ENCODE measurements at places on chromosomes 7 and 10.

DNA sequence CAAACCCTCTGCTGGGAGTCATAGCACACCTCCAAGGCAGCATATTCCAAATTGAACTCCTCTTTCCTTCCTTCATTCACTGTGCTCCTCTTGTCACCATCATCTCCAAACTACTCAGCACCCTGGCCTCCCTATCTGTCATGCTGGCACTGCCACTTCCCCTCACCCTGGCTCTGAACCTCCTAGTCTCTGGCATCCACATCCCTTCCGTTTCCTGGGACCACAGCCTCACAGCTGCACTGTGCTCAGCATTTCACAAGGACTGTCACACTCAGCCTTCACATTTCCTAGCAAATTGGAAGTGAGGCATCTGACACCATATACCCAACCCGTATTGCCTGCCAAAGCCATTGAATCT lies 124.7 kb downstream of the WDR11 start:
- no peak for DNase-seq

DNA sequence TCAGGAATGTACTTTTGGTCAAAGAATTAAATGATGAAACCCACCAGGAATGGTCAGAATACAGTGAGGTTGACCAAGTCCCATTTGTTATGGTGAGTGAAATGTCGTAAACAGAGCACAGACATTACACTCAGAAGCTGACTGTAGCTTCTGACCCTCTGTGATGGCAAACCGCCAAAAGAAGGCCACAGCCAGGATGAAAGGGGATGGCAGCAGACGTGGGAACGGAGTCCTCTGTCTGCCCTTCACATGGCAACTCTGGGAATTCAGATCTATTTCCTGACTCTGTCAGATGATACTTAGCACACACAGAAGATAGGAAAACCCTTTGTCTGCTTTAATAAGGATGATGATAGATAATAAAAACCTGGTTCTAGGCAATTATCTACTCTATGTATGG lies 757.1 kb downstream of the SORCS3 start:
- no peak for DNase-seq

GRCh38 chr7:131897790-131898165 lies 341.4 kb upstream of the PODXL start:
- no peak for DNase-seq

- DNase-seq: no peak
Observed at GRCh38 chr10:77349226-77349625, 288.4 kb downstream of the KCNMA1 start.

GRCh38 chr10:71708897-71709882 lies 10.4 kb downstream of the C10orf105 start:
- no peak for DNase-seq

DNA sequence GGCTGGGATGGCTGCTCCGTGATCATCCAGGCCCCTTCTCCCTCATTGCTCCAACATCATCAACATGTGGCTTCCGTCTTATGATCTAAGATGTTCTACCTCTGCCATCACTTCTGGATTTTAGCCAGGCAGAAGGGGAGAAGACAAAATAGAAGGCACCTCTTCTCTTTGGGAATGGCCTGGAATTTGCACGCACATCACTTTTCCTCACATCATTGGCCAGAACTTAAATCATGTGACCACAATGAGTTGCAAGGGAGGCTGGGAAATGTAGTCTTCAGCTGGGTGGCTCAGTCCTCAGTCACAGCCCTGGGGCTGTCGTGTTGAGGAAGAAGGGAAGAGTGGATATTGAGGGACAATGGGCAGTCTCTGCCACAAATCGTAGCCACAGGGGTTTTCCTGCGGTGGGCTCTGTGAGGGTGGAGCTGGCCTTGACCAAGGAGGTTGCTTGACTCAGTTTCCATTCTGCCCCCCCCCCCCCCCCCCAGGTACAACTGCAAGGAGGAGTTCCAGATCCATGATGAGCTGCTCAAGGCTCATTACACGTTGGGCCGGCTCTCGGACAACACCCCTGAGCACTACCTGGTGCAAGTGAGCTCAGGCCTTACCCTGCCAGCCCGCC lies 50.3 kb downstream of the PALD1 start:
- no peak for DNase-seq

DNA sequence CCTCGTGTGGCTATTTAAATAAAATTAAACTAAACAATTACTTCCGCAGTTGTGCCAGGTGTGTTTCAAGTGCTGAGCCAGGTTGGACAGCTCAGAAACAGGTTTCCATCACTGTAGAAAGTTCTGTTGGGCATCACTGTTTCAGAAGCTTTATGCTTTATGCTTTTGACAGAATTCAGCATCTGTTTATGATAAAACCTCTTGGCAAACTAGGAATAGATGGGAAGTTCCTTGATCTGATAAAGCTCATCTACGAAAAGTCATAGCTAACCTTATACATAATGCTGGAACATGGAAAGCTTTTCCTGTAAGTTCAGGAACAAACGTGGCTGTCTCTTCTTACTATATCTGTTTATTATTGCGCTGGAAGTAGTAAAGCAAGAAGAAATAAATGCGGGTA lies 143.4 kb downstream of the DOCK1 start:
- no peak for DNase-seq

- DNase-seq: no peak
Observed at GRCh38 chr7:37229381-37229780, 219.3 kb downstream of the ELMO1 start.

GRCh38 chr7:97107192-97107800 lies 10.2 kb upstream of the SDHAF3 start:
- DNase-seq: no peak

DNA sequence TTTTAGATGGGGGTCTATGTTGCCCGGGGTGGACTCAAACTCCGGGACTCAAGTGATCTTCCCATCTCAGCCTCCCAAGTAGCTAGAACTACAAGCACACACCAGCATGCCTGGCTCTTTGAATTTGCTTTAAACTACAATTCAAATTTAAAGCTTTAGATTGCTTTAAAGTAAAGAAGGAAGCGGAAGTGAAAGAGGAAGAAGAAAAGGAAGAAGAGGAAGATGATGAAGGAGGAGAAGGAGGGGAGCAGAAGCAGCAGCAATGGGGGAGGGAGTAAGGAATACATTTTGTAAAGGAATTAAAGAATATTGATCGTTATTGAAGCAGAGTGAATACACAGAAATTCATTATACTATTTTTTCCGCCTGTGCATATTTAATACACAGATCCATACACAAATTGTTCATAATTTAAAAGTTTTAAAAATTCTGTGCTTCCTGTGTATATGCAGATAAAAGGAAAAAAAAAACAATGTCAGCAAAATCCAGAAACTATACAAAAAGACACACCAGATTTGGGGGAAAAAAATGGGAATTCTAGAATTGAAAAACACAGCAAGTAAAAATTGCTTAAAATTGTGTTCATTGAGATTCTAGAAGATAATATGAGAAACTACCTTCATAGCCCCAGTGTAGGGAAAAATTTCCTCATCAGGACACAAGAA lies 60.8 kb upstream of the KCNMA1 start:
- no peak for DNase-seq

GRCh38 chr7:22393913-22394729 lies 37.2 kb upstream of the RAPGEF5 start:
- DNase-seq: no peak

- DNase-seq: no peak
Observed at GRCh38 chr10:18312374-18313139, 172.3 kb downstream of the CACNB2 start.

DNA sequence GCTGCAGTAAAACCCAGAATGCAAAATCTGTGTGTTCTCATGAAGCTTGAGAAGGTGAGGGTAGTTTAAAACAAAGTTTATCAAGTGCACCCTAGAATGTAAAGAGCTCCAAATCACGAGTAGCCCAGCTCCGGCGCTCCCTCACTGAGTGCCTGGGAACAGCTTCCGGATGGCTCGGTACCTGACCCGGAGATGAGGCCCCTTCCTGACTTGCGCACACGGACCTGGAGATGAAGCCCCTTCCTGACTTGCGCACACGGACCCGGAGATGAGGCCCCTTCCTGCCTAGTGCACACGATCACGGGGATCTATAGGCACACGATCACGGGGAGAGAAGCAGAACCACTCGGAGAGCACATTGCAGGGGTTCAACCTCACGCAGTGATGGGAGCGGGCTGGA lies 322.1 kb upstream of the RNF32 start:
- no peak for DNase-seq

DNA sequence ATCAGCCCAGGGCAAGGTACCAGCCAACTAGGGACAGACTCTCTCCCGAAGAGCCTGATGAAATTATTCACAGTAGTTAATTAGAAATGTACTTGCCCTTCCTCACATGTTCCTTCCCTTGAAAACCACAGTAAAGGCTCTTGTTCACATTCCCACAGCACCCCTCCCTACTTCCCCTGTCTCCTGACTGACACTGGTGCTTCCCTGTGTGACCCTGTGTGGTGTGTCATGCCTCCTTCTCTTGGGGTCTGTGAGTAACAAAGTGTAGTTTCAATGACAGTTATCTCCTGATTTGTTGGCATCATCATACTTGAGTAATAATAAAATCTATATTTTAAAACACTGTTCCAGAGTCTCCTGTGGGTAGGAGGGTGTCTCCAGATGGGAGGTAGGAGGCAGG lies 209.7 kb downstream of the ABCA13 start:
- DNase-seq: no peak

DNA sequence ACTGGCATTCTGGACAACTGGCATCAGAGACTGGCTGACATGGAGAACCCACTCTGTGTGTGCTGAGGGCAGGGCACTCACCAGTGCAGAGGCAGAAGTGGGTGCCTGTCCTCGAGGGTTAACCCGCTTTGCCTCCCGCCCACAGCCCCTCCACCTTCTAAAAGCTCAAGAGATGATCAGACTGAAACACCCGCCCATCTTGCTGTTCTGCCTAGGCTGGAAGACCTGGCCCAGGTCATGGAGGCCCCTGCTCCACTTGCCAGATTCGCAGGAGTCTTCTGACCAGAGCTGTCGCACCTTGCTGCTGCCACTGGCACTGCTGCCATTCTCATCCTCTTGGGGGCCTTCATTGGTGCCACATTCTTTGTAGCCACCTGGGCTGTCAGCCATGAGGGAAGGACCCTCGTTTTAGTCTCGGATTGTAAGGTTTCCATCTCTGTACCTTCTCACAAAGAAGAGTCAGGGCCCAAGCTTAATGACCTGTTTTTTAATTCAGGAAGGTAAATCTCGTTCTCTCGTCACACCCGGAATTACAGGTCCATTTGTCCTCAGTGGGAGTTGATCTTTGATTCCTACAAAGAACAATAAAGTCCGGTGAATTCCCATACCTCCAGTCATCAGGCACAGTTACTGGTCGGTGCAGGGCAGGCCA lies 1.9 kb downstream of the CYREN start:
- no peak for DNase-seq

DNA sequence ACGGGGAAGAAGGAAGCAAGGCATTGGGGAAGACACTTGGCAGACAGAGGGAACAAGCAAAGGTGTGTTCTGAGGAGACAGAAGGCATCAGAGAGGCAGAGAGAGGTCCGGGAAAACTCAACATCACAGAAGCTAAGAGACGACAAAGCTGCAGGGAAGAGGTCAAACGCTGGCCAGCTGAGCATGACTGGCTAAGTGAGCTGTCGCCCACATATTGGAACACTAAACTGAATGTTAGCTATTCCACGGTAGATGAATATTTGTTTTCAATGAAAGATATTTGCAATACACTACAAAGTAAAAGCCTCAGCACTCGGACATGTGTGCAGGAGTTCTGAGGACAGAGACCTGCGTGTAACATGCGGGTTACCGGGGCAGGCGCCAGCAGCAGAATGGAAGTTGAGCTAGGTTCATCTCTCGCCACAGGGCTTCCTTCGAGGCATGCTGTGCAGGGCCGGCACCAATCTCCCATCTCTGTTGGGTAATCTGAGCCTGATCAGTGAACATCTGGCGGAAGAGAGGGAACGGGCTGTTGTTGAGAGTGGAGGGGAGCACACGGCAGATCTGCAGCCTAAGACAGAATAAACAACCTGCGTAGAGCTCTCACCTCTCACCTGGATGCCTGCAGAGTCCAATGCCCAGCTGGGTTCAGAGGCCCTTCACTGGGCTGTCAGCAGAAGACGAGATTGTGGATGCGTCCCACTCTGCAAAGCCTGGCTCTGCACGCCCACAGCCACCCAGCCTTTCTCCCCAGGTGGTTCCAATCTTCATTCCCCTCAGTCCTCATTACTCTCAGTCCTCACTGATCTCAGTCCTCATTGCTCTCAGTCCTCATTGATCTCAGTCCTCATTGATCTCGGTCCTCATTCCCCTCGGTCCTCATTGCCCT lies 35.9 kb downstream of the INSIG1 start:
- DNase-seq: no peak

Measured in COR-L47 (cell line).